ENCODE measurements at places on chromosomes 5 and 9. TPM values are rescaled to one million over a fixed set of nuclear protein-coding genes. Genes with fewer than 3 reads are reported as not detected.

DNA sequence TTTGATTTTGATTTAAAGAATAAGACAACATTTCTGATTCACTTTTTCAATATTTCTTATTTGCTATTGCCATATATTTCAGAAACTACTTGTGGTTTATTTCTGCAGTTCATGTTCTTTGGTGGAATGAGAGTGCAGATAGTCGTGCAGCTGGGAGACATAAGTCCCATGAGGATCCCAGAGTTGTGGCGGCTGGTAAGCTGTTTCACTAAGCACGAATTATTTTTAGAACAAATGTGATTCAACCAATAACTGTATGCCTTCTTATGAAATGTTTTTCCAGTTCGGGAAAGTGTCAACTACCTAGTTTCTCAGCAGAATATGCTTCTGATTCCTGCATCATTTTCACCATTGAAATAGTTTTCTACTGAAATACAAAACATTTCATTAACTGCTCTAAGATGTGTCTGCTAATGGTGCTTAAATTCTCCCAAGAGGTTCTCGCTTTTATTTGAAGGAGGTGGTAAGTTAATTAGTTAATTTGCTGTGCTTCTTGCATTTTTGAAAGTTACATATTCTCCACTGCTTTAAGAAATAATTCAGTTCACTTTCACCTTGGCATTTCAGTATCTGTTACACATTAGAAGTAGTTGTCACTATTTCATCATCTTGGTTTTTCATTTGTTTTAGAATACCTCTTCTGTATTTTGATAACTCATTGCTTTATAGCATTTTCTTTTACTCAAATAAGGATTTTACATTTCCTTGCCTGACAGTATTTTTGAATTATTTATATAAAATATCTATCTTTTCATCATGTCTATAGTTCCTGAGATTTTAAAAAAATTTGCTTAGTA, 9.0 kb downstream of the NIPSNAP3B start:
- H3K4me1 ChIP-seq, result no peaks in the 10 kb centered on the region
- H3K4me3 ChIP-seq, result no peak overlapping the region
- H3K36me3 ChIP-seq, result no peaks in the 10 kb centered on the region
- H3K27ac ChIP-seq, result no peak overlapping the region
- no peak for DNase-seq

Gene PCDHB14
- not detected for polyA plus RNA-seq

Gene ADAMTS19
- not detected for polyA plus RNA-seq

Gene RXFP3
- not detected for polyA plus RNA-seq

GRCh38 chr9:36603006-36603405, 30.3 kb downstream of the MELK start:
- no peaks in the 10 kb centered on the region for H3K27me3 ChIP-seq
- H3K4me1 ChIP-seq, result no peaks in the 10 kb centered on the region
- no peak overlapping the region for H3K27ac ChIP-seq

DNA sequence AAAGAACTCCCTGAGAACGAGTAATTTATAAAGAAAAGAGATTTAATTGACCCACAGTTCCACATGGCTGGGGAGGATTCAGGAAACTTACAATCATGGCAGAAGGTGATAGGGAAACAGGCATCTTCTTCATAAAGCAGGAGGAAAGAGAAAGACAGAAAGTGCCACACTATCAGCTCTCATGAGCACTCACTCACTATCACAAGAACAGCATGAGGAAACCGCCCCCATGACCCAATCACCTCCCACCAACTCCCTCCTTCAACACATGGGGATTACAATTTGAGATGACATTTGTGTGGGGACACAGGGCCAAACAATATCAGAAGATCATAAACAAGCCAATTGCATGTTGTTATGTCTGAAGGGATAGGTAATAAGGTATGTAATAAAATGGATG, 935.9 kb upstream of the COX7C start:
- no peaks in the 10 kb centered on the region for H3K4me1 ChIP-seq
- H3K4me3 ChIP-seq, result no peak overlapping the region
- no peaks in the 10 kb centered on the region for H3K36me3 ChIP-seq
- no peak overlapping the region for H3K27ac ChIP-seq
- DNase-seq, result no peak

DNA sequence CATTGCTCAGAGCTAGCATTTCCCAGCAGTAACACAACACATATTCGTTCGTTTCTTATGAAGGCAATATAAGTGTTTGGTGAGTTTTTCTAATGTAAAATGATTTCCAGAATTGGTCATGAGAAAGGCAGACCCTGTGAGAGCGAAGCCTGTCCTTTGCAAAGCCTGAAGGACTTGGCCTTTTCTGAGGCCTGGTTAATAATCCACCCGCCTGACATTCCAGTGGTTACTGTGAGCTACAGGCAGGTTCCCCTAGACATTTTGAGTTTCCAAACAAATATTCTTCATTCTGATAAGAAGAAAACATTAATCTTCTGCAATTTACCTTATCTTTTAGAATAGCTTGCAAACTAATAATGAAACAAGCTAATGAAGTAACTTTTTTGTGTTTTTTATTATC, 38.0 kb downstream of the ADAMTS16 start:
- no peak overlapping the region for H3K4me3 ChIP-seq
- peaks cover 5% of the 10 kb centered on the region for H3K27me3 ChIP-seq
- no peak for DNase-seq
- H3K27ac ChIP-seq, result no peak overlapping the region
- no peaks in the 10 kb centered on the region for H3K36me3 ChIP-seq

GRCh38 chr9:70441622-70442021, 27.2 kb upstream of the KLF9 start:
- H3K36me3 ChIP-seq, result no peaks in the 10 kb centered on the region
- DNase-seq, result no peak
- H3K27me3 ChIP-seq, result peaks cover 1% of the 10 kb centered on the region
- H3K4me3 ChIP-seq, result no peak overlapping the region

Gene ZFP2
- polyA plus RNA-seq, result 0.91 TPM

- no peak for DNase-seq
- no peak overlapping the region for H3K4me3 ChIP-seq
- no peaks in the 10 kb centered on the region for H3K4me1 ChIP-seq
- H3K36me3 ChIP-seq, result no peaks in the 10 kb centered on the region
- no peak overlapping the region for H3K27ac ChIP-seq
Observed at GRCh38 chr5:31244921-31245320, 51.4 kb downstream of the CDH6 start.

GRCh38 chr5:60883229-60883628, 39.2 kb upstream of the ELOVL7 start:
- H3K27ac ChIP-seq, result no peak overlapping the region
- no peaks in the 10 kb centered on the region for H3K27me3 ChIP-seq
- peak; percentile 20 for DNase-seq
- no peak overlapping the region for H3K4me3 ChIP-seq
- no peaks in the 10 kb centered on the region for H3K4me1 ChIP-seq

GRCh38 chr5:116013207-116013785, 19.0 kb upstream of the ARL14EPL start:
- H3K36me3 ChIP-seq, result no peaks in the 10 kb centered on the region
- H3K4me1 ChIP-seq, result no peaks in the 10 kb centered on the region
- DNase-seq, result no peak
- peaks cover 2% of the 10 kb centered on the region for H3K27me3 ChIP-seq
- H3K27ac ChIP-seq, result no peak overlapping the region
- H3K4me3 ChIP-seq, result no peak overlapping the region

Gene EQTN
- polyA plus RNA-seq, result not detected

DNA sequence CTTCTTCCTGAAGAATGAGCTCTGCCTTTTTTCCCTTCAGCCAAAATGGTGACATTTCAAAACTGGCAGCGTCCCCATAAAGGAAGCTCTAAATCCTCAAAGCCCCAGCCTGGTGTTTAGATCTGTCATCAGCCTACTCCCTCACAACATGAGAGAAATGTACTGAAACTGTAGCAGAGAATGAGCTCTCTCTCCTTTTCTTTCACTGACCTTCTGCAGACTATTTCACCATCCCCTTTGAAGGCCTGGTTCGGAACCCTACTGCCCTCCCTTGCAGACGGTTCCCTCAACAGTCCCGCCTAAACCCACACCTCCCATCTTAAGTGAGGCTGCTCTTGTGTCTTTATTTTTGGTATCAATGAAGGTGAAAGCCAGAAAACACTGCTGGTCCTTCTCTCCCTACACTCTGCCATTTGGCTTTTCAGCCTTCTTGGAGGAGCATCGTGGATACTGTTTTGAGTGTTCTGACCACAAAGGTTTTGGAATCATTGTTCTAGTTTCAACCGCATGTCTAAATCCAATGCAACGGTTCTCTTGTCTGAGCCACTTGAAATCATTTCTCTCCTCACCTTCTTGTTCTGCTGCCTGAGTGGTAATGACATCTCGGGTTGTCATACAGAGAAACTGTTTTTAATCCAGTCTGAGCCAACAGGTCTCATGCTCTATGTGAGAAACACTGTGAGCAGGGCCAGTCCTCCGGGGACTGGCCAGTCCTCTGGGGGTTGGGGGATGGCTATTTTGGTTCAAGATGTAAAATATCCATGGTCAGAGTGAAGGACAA, 39.0 kb downstream of the ITK start:
- H3K4me3 ChIP-seq, result peak overlapping the region; percentile 9
- no peaks in the 10 kb centered on the region for H3K27me3 ChIP-seq
- DNase-seq, result peak; percentile 50
- peaks cover 90% of the 10 kb centered on the region for H3K4me1 ChIP-seq

GRCh38 chr5:157563929-157564716, 11.5 kb downstream of the ADAM19 start:
- peaks cover 63% of the 10 kb centered on the region for H3K36me3 ChIP-seq
- H3K4me1 ChIP-seq, result peaks cover 7% of the 10 kb centered on the region
- no peak overlapping the region for H3K27ac ChIP-seq
- no peak overlapping the region for H3K4me3 ChIP-seq
- no peaks in the 10 kb centered on the region for H3K27me3 ChIP-seq

- no peak for DNase-seq
- H3K36me3 ChIP-seq, result peaks cover 9% of the 10 kb centered on the region
- H3K4me1 ChIP-seq, result peaks cover 10% of the 10 kb centered on the region
- H3K4me3 ChIP-seq, result no peak overlapping the region
Observed at GRCh38 chr5:75603821-75604220, 7.4 kb upstream of the ANKDD1B start.

Gene GRHPR
- 73.9 TPM for polyA plus RNA-seq

DNA sequence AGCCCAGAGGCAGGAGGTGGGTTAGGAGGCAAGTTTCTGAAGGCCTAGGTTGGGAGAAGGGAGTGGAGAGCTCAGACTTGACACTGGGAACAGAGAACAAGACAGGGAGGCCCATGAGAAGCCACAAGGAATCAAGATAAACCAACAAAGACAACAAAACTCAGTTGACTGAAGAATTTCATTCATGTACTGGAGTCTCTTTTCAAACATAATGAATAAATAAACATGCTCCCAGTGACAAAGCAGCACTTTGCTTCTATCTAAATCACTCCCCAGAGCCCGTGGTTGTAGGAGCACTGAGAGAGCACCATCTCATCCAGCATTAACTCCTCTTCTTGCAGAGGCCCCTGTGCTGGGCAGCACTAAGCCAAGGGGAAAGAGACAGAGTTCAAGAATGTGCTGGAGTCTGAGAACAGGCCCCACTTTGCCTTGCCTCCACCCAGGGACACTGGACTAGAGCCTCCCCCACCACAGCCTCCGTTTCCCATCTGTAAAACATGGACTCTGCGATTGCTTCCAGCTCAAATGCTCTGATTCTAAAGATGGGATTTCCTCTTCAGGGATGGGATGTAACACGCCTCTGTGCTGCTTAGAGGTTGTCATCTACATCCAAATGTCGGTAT, 282.0 kb downstream of the SPOCK1 start:
- DNase-seq, result no peak
- H3K4me3 ChIP-seq, result no peak overlapping the region
- H3K4me1 ChIP-seq, result no peaks in the 10 kb centered on the region
- no peaks in the 10 kb centered on the region for H3K27me3 ChIP-seq
- no peak overlapping the region for H3K27ac ChIP-seq

Gene IL5
- not detected for polyA plus RNA-seq

Gene DIRAS2
- polyA plus RNA-seq, result not detected

DNA sequence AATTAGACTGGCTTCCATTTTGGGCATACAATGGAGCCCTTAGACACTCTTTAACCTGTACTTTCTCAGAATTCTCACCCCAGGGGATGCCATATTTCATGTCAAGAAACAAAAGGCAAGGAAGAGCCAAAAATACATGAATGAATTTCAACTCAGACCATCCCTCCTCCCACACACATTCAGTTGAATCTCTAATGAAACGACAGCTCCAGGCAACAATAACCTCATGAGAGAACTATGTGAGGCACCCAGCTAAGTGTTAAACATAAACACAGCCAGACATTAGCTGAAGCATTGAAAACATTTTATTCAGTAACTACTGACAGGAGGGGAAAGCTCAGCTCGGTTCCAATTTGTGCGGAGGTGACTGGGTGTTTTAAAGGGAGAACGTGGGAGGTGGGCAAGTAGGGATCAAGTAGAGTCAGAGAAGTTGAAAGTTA, 1359.1 kb upstream of the CDH9 start:
- no peak for DNase-seq
- no peaks in the 10 kb centered on the region for H3K4me1 ChIP-seq
- H3K4me3 ChIP-seq, result no peak overlapping the region
- H3K36me3 ChIP-seq, result no peaks in the 10 kb centered on the region

DNA sequence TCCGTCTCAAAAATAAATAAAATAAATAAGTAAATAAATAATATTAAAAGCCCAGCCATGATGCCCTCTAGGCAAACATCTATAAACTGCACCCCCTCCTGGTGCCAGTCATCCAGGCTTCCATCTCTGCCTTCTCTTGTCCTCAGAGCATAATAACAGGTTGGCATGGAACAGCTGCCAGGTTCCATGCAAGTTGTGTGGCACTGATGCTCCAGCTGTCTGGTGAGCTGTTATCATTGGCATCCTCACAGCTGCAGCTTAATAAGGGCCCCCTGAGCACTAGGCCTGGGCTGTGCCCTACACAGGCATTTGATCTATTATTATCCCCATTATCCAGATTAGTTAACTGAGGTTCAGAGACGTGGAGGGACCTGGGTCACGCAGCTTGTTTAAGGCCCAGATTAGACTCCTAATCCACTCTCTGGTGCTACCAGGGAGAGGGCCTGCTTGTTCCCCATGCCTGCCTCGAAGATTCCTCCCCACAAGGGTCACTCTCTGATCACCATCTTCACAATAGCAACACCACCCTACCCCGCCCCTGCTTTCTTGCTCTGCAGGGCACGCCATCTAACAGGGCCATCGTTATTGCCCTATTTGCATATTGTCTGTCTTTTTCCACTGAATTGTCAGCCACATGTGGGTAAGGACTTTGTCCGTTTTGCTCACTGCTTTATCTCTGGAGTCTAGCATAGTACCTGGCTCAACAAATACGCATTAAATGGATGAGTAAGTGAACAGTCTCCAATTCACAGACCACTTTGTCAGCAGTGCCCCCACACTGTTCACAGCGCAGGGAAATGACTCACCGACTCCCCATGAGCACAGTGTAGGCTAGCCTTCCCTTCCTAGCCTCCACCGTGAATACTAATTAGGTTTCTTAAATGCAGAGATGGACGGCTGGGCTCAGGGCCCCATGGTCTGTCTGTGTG, 1.5 kb upstream of the DNM1 start:
- H3K4me1 ChIP-seq, result peaks cover 16% of the 10 kb centered on the region
- H3K27ac ChIP-seq, result no peak overlapping the region
- no peak overlapping the region for H3K4me3 ChIP-seq
- no peak for DNase-seq

Gene PPP1R26
- polyA plus RNA-seq, result 0.05 TPM

Gene GFI1B
- not detected for polyA plus RNA-seq
